Fibroblast of upper back skin (primary cell): ENCODE measurements at places on chromosomes 13 and 19.

- DNase-seq: no peak
Observed at GRCh38 chr13:28542804-28543203, 47.9 kb upstream of the FLT1 start.

DNA sequence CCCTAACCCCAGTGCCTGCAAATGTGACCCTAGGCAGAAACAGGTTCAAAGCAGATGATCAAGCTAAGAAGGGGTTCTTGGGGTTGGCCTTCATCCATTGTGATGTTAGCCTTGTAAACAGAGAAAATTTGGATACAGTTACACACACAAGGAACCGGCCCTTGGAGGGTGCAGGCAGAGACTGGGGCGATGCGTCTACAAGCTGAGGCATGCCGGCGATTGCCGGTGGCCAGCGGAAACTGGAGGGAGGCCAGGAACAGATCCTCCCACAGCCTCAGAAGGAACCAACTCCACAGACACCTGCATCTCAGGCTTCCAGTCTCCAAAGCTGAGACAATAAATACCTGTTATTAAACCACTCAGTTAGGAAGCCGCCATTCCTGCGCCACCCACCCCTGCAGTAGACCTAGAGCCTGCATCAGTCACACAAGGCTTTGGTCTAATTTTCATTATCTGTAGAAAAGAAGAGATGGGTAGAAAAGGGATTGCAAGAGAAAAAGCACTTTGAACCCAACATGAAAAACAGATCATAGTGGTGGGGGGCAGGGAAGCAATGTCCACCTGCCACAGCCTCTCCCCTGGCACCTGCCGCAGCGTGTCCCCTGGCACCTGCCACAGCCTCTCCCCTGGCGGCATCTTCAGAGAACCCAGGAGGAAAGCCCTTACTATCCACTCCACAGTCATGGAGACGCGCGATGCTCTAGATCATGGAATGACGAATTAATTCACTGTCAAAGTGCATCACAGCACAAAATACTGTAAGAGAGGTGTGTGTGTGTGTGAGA is 119.7 kb upstream of the SOX1 start:
- DNase-seq: no peak

DNA sequence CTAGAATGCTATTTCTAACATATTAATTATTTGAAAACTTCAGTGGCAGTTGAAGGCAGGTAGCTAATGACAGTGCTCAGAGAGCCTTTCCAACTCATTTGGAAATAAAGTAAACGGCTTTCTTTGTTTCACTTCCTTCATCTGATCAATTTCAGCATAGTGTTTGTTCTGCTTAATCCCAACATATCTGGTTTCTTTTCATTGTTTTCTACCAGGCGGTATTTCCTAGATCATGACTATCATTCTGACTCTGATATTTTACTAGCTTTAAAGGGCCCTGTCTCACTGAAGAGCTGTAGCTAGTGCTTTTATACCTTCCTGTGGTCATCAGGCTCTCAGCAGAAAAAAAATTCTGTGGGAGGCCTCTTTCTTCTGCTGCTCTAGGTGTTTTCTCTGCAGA is 178.6 kb downstream of the RBM26 start:
- DNase-seq: no peak

GRCh38 chr13:22812793-22813192 is 368.0 kb upstream of the SGCG start:
- DNase-seq: no peak

- no peak for DNase-seq
Observed at GRCh38 chr13:36414461-36414860, 17.8 kb upstream of the CCNA1 start.

- DNase-seq: no peak
Observed at GRCh38 chr19:57118848-57119247, 937 bp upstream of the USP29 start.

DNA sequence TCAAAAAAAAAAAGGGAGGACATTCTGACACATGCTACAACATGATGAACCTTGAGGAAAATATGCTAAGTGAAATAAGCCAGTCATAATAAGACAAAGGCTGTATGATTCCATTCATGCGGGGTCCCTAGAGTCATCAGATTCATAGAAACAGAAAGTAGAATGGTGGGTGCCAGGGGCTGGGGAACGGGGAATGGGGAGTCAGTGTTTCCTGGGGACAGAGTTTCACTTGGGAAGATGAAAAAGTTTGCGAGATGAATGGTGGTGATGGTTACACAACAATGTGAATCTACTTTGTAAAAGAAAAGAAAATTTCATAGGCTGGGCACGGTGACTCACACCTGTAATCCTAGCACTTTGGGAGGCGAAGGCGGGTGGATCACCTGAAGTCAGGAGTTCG is 6.1 kb upstream of the CLEC4G start:
- no peak for DNase-seq

DNA sequence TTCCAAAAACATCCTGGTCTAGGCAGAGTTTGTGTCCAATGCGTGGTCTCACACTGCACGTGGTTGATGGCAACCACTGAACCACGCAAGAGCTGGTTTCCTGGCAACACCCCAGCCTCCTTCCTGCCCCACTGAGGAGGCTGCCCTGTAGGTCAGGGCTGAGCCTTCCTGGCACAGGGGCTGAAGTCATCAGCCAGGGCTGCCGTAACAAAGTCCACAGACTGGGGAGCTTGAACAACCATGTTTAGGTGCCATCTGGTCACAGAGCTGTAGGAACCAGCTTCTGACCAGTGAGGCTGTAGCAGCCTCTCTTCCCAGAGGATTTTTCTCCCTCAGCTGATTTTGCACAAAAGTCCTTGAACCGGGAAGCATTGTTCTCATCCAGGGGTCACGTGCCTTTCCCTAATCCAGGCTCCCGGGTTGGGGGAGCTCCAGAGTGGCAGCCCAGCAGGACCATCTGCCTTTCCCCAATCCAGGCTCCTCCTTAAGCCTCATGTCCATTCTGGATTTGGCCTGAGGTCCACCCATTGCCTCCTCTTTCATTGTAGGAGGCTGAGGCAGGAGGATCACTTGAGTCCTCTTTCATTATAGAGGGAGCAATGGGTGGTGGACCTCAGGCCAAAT is 53.9 kb downstream of the CHST8 start:
- no peak for DNase-seq

DNA sequence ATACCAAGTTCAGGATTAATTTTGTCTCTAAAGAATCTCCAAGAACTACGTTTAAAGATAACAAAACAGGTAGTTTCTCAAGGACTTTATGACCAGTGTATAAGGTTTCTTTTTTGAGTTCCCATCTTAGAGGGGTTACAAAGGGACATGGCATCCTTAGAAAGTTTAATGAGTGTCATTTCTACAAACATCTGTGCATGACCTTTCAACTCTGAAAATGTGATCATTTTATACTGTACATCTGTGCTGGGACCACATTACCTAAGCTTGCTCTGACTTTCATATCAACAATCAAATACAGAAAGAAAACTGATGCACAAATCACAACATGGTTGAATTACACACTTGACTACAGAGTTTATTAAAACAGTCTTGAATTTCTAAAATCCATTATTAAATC is 37.1 kb downstream of the KLF12 start:
- DNase-seq: no peak

- no peak for DNase-seq
Observed at GRCh38 chr19:4555657-4556561, 3.6 kb downstream of the SEMA6B start.
